ENCODE measurements at places on chromosomes 2 and 18.

DNA sequence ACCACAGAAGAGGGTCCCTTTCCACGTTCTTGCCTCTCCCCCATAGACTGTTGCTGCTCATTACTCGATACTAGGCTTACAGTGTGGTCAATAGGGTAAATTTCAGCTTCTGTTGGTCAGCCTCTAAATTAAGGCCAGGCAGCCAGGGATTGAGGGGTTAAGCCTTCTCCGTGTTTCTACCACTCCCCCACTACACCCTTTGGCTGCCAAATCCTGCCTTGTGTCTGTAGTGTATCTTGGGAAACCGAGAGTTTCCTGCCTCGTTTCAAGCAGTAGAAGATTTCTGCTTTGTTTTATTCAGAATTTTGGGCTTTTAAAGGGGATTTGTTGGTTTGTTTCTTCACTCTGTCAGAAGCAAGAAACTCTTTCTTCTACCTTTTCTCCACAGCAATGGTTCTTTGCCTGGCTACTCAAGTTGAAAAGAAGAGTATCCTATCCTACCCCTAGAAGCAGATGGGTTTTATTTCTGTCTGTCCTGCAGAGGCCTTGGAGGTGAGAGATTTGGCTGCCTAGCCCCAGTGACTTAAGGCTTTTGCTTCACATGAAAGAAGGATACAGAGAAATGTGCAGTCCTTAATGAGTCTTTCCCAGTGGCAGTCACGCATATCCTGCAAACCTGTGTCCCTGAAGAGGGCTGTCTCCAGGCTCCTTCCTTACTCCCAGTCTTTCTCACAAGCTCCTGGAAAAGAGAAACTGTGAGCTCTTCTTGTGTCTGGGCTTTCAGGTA lies 261.5 kb upstream of the TANK start:
- DNase-seq: no peak

DNA sequence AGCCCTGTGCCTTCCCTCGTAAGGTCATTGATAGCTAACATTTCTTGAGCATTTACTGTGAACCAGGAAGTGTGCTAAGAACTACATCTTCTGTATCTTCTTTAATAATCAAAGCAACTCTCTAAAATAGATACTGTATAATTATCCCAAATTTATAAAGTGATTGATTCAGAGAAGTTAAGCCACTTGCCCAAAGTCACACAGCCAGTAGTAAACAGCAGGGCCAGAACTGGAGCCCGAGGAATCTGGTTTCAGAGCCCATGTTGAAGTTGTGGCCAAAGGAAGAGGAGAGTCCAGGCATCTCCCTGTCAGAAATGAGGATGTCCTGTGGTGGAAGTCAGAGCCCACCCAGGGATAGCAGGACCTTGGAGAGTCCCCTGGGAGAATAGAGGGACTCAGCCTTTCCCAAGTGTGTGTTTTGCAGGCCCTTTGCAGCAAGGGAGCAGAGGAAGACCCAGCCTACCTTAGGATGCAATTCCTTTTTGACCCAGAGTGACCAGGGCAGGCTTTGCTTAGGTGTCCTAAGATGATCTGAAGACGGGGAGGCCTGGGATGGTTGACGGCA lies 134.2 kb downstream of the DYSF start:
- no peak for DNase-seq

GRCh38 chr2:3291750-3292149 lies 85.9 kb downstream of the EIPR1 start:
- no peak for DNase-seq

DNA sequence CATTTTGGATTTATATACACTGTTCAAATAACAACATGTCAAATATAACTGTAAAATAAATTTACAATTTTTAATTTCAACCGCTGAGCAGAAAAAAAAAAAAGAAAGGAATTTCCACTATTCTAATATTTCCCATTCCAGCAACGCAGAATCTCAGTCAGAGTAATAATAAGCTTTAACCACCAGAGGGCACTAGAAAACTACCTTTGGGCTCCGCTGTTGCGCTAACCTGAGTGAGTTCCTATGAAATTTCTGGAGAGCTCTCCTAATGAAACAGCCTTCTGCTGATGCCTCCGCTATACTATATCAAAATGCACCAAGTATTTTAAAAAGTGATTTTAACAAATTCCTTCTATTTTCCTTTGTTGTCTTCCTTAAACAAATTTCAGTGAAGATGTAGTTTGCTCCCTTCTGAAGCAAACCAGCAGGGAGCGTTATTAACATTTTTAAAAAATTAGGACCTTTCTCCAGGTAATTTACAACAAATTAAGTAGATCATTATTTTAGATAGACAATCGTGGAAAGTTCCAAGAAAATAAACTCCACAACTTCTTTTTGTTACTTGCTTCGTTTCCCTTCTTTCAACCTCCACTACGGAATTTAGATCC lies 23.0 kb downstream of the ERMN start:
- DNase-seq: peak; percentile 58

GRCh38 chr2:101036562-101036961 lies 34.5 kb downstream of the RPL31 start:
- DNase-seq: peak; percentile 20

DNA sequence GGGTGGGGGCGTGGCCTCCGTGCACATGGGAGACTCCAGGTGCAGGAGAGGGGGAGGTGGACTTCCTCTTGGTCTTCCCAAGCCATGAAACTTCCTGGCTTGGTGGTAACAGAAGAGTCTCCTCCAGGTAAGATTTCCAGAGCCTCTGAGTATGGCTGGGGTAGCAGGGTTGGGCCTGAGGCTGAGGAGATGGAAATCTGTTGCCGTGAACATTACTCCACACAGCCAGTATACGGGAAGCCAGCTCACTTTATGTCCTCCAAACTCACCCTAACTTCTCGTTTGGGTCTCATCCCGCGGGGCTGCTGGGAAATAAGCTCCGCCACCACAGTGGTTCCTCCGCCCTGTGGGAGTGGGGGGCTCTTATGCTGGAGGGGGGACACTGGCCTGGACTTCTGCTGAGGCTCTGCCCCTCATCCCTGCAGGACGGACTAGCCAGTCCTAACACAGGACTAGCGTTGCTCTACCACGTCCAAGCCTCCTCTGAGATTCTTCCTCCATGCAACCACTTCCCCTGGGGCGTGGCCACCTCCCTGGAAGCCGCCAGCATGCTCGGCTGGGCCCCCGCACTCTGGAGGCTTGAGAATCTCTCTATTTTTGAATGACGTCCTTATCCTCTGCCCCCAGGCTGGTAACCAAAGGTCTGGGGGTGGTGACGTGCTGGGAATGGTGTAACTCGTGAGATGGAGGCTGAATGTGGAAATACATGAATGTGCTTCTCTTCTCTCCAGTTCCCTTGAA lies 777 bp upstream of the RAB17 start:
- no peak for DNase-seq

DNA sequence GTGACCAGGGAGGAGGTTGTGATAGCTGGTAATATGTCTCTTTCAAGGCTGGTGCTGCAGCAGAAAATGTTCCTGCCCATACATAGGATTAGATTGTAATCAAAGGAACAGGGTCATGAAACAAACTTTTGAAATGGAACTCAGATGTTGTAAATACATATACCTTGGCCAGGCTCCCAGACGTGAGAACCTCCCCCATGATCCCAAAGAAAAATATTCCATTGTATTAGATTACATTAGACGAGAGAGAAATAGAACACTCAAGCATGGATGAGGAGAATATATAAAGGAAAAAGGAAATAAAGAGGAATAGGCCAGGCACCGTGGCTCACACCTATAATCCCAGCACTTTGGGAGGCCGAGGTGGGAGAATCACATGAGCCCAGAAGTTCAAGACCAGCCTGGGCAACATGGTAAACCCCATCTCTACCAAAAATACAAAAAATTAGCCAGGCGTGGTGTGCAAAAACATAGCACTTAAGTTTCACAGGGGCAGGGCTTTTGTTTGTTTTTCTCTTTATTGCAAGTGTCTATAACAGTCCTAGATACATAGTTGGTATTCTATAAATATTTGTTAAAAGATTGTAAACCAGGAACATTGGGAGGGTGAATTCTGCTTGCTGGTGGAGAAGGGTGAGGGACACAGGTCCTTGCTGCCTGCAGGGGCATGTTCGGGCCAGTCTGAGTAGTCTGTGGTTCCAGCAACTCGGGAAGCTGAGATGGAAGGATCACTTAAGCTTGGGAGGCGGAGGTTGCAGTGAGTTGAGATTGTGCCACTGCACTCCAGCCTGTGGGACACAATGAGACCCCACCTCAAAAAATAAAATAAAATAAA lies 52.8 kb downstream of the RPL37A start:
- no peak for DNase-seq

GRCh38 chr2:53473775-53474311 lies 293.8 kb upstream of the CHAC2 start:
- no peak for DNase-seq

DNA sequence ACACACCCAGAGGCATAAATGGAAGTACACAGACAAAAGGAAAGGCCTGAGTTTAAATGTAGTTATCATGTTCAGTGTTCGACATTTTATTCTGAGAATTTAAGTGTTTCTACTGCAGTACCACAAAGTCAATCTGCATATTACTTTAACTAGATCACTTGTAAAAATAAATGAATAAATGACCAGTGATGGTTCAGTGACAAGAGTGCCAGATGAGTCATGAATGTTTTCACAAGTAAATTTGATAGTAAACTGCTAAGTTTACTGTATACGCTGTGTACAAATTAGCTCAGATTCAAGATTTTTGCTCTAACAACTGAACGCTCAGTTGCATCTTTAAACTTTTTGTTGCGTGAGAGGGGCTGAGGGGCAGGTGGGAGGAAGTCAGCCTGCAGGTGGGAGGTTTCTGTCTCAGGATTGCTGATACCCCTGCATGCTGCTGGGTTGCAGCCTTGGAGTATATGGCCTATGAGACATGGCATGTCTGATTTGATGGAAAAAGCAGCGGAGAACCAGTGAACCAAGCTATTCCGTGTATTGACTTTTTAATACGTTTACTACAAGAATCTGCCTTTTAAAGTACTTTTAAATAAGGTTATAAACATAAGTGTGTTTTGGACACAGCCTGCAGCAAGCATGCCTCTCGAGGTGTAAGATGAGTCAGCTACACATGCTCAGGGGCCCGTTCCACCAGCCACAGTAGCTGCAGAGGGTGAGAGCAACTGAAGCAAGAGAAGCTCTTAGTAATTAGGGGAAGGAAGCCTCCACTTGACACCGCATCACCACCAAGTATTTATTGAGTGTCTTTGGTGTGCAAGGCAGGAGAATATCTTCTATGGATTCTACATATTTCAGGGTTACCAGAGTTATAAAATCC lies 245.1 kb downstream of the NEDD4L start:
- DNase-seq: peak; percentile 71

- DNase-seq: no peak
These were observed 27.8 kb downstream of the MBD5 start for GRCh38 chr2:148048475-148049221.

DNA sequence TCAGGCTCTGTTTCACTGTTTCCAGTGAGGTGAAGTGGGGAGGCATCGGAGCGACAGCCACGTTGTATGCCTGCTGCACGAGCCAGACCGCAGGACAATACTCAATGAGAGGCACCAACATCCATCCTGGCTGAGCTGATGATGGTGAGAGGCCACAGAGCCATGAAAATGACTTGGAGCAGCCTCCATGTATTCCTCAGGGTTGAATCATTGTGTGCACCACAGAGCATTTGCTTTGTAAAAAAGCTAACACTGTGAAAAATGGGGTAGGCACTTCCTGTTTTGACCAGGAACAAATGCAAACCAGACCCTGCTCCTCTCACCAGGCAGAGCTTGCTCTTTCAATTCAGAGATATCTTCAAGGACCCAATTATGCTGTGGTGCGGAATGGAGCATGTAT lies 87.2 kb downstream of the LPIN1 start:
- no peak for DNase-seq

DNA sequence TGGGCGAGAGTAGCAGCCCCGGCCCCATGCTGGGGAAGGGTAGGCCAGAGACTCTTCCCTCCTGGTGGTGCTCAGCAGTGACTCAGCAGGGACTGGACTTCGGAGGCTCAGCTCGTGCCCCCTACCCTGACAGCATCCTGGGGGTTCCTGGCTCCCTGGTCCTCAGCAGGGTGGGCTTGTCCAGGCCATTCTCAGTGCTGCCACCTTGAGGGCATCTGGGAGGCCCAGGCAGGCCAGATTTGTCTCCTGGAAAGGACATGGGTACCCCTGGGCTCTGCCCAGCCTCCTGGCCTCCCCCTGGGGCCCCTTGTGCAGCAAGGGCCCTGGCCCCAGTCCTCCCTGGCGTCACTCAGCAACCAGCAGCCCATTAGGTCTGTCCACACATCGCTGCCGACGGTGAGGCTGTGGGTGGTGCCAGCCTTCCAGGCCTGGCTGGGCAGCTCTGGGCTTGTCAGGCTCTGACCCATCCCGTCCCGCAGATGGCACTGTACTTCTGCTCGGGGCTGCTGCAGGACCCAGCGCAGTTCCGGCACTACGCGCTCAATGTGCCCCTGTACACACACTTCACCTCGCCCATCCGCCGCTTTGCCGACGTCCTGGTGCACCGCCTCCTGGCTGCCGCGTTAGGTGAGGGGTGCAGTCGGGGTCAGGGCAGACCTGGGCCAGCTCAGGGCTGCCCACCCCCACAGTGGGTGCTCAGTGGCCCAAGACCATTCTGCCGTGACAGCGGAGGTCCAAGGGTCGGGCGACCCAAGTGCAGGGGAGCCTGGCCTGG lies 45.0 kb upstream of the ALPP start:
- no peak for DNase-seq

GRCh38 chr2:232374356-232374755 lies 4.2 kb upstream of the ALPP start:
- no peak for DNase-seq

DNA sequence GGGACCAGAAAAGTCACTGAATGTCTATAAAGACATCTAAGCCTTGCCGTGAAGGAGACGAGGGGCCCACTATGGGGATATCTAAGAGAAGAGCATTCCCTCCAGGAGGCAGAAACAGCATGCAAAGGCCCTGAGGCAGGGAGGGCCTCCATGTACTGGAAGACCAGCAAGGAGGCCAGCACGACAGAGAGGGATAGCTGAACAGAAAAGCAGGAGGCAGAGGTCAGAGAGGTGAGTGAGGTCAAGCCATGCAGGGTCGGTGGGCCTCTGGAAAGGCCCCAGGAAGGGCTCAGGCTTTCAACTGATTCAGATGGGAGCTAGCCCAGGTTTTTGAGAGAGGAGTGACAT lies 5.7 kb downstream of the TRABD2A start:
- no peak for DNase-seq

DNA sequence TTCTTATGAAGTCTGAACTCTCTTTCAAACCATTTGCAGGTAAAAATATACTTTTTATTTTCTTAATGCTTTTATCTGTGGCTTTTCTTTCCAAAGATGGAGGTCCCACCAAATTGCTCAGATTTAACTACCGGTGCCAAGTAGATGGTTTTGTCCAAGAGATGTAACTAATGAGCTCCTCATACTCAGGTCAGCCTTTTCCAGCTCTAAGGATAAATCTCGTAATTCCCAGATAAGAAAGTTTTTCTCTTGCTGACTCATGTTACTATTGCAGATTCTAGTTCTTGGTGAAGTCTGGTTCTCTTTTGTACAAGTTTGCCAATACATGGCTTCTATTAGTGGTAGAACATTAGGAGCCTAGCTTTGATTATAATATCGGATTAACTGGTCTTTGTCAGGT lies 550.8 kb upstream of the ZNF804A start:
- DNase-seq: no peak

- DNase-seq: no peak
These were observed 217.9 kb upstream of the PID1 start for GRCh38 chr2:229489016-229489415.

- no peak for DNase-seq
These were observed 29.2 kb downstream of the SLC66A2 start for GRCh38 chr18:79921984-79922965.

Data from kidney glomerular epithelial cell (primary cell).